Activated CD4-positive, CD25-positive, alpha-beta regulatory T cell (primary cell): ENCODE measurements at places on chromosomes 2 and 18.
A peak's percentile ranks its signal among the peaks of the same experiment; 100 is the strongest.

GRCh38 chr18:27948986-27949385 lies 227.9 kb downstream of the CDH2 start:
- no peak for DNase-seq

DNA sequence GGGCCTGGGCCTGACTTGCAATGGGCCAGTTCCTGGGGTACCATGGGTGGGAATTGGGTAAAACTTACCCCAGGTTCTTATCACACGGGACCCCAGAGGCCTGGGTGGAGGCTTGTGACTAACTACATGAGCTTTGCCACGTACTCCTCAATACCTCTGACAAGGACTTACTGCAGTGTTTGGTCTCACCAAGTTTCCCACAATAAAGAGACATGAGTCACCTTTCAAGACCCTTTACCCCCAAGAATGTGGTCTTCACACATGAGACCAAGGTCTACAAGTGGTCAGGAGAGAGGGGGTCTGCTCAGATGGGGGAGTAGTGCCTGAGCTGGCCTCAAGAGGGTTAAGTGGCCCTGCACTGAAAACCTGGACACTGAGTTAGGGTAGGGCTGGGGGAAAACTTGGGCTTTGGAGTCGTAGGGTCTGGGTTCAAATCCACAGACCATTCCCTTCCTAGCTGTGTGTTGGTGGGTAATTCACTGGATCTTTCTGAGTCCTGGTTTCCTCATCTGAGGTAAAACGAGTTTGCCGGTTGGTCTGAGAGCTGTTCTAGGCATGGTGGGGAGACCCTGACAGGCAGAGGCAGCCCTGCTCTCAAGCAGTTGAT lies 2.0 kb upstream of the GNLY start:
- no peak for DNase-seq

GRCh38 chr18:33749834-33750233 lies 171.8 kb downstream of the ASXL3 start:
- no peak for DNase-seq

DNA sequence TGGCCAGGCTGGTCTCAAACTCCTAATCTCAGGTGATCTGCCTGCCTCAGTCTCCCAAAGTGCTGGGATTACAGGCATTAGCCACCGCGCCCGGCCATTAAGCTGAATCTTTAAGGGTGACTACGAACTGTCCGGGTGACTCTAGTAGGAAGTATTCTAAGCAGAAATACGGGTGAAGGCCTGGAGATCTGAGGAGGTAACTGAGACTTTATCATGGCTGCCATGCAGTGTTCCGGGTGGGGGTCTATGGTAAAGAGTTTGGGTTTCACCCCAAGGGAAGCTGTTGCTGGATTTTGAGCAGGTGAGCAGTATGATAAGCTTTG lies 20.1 kb upstream of the ROCK2 start:
- DNase-seq, result no peak

- DNase-seq, result no peak
Observed at GRCh38 chr2:54895730-54896129, 154.5 kb downstream of the RTN4 start.

DNA sequence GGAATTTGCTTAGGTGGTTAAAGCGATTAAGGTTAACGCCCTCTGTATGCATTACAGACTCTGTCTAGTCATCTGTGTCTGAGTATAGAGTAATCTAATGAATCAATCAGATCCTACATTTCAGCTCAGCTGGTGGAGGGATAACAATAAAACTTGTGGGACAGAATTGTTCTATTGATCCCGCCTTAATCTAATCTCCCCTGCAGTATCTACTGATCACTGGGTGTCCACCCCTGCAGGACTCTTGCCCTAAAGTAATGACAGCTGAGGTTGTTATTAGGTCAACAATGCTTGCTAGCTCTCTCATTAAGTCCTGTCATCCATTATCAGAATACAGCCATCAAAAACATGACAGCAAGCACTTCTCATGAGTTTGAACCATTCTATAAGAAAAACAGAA lies 462.6 kb upstream of the TMEFF2 start:
- DNase-seq, result no peak

- DNase-seq, result no peak
Observed at GRCh38 chr2:231394211-231395141, 1.0 kb upstream of the B3GNT7 start.

DNA sequence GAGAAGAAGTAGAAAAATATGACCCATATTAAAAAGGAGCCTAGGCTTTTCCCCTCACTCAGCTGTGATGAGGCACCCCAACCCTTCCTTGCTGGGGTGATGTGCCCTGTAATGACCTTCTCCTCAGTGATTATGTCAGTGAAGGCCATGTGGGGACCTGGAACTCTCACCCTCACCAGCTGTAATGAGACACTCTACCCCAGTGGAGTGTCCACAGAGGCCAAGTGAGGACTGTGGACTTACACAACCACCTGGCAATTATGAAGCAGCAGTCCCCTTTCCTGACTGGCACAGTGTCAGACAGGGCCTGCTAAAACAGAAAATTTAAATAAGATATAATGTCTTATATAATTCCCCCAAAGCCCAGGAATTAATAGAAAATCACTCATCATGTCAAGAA lies 54.2 kb downstream of the SEMA4F start:
- no peak for DNase-seq

DNA sequence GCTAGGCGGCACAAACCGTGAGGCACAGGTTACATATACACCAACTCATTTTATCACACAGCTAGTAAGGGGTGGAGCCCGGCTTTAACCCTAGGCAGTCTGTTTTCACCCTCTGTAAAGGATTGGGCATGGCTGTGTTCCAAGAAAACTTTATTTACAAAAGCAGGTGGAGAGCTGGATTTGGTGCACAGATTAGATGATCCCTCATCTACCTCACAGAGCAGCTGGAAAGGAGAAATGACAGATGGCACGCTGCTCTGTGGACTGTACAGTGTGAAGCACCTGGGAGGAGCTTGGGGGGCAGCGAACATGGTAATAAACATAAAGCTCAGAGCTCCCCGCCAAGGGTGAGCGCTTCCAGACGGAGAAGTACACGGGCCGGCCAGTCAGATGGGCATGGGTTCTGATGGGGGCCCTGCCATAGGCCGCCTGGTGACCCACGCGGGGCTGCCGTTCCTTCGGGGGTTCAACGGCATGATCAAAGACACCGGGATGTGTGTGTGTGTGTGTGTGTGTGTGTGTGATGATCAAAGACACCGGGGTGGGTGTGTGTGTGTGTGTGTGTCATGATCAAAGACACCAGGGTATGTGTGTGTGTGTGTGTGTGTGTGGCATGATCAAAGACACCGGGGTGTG lies 862 bp upstream of the TMEM177 start:
- peak; percentile 5 for DNase-seq

GRCh38 chr18:13392899-13393298 lies 174.3 kb downstream of the LDLRAD4 start:
- DNase-seq, result no peak

DNA sequence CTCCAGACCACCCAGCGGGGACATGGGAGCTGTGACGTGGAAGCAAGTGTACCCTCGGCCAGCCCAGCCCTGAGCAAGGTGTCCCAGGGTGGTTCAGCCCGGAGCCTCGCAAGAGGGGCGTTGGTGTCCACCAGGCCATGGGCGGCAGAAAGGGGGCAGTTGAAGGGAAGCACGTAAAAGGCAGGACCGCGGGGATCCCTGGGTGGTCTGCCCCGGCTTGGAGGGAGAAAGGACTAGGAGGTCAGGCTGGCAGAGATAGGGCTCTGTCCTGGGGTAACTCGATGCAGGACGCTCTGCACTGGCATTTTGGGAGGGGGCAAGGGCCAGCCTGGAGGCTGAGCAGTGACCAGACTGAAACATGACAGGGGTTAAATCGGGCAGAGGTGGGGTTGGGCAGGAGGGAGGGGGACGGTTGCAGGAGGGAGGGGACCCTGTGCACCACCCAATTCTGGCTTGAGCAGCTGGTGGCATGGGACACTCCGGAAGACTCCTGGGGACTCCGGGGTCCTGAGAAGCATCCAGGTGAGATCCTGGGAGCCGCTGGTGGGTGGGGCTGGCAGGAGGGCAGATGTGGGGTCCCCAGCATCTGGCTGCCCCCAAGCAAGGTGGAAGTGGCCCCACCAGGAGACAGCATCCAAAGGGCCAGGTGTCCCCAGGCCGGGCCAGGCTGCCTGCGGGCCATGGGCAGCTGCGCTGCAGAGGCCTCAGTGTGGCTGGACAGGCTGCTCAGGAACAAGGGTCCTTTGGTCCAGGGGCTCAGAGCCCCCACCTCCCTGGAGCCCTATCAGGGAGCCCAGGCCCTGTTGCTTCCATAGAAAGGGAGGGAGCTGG lies 46.8 kb upstream of the GPC1 start:
- DNase-seq, result no peak

DNA sequence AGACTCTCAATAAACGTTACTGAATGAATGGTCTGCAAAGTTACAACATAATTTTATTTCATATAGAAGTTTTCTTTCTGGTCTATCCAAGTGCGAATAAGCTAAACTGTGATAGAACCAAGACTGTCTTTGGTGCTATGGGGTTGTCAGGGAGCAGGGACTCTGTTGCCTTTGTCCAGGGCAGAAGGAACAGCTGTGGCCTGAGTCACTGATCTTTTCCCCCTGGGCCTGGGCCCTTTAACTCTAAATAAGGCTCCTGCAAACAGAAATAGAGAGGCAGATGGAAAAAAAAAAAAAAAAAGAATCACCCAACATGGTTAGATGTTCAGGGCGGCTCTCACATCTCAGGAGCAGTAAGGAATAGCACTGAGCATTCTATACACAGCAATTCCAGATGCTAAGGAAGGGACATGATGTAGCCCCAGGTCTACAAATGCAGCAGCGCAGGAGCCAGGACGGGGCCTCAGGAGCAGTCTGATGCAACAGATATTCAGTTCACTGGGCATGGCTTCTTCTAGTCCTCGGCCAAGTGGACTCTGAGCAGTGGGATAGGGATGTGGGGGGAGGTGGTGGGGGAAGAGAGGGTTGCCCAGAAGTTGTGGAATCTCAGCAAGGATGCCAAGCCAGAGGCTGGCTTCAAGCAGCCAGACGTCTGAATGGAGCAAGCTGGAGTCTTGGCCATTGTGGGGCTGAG lies 247.1 kb upstream of the SIX2 start:
- no peak for DNase-seq

- no peak for DNase-seq
Observed at GRCh38 chr2:213080969-213081617, 70.3 kb downstream of the IKZF2 start.

DNA sequence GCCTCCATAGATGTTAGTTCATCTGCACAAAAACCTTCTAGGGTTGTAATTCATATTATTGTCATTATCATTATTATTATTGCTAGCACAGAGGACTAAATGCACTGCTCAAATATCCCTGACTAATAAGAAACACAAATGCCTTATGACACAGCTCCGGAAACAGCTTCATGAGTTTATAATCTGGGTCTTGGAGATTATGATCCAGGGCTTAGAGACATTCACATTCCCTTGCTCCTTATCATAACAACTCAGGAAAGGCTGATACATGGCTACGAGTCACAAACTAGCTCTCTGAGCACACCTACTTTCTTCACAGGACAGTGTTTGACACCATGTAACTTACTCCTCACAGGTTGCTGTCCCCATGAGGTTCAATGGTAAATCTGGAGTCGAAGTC lies 102.2 kb upstream of the TTC39C start:
- DNase-seq, result no peak

DNA sequence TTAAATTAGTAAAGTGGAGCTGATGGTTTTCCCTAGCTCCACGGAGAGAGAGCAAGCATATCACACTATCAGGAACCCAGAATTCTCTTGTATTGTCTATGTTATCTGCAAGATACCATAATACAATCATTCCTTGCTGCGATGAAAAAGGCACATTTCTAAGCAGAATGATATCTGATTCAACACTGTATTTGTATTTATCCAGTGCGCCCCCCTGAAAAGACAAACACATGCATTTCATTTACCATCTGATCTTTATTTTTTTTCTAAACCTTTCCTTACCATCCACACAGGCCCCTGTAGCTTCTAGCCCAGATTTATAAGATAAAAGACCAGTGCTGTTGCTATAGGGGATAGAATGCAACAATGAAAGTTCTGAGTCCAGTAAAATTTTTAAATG lies 420.6 kb downstream of the TDRD15 start:
- DNase-seq, result no peak

GRCh38 chr2:191870744-191871143 lies 23.9 kb upstream of the CAVIN2 start:
- no peak for DNase-seq

DNA sequence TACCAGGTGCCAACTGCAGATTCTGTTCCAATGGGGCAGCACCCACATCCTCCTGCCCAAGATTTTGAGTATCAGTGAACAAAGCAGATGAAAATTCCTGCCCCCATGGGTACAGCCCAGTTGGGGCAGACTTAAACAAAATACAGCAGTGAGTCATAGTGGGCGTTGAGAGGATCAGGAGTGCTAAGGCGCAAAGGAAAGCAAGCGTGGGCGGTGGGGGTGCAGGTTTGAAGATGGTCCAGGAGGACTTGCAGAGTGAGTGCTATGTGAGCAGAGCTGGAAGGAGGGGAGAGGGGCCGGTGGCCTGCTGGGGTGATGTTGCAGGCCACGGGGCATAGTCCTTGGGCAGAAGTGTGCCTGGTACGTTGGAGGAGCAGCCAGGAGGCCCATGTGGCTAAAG lies 24.7 kb downstream of the STEAP3 start:
- no peak for DNase-seq

GRCh38 chr2:64888591-64889309 lies 100.4 kb upstream of the SLC1A4 start:
- no peak for DNase-seq

DNA sequence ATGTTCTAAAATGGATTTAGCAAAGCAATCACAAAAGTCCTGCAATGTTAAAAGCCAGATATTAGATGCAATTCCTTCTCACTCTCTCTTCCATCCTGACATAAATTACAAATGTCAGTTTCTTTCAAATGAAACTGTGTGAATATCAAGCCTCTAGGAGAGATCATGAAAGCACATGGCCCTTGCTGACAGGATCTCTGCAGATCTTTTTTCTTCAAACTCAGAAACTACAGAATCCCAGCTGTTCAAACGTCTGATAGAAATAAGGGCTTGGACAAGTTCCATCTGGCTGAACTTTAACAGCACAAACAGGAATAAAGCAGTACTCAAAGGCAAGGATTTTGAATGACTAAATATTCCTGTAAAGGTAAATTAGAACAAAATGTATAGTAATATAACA lies 47.6 kb downstream of the PDE1A start:
- no peak for DNase-seq

GRCh38 chr2:238696331-238696730 lies 151.6 kb upstream of the TWIST2 start:
- DNase-seq, result no peak

DNA sequence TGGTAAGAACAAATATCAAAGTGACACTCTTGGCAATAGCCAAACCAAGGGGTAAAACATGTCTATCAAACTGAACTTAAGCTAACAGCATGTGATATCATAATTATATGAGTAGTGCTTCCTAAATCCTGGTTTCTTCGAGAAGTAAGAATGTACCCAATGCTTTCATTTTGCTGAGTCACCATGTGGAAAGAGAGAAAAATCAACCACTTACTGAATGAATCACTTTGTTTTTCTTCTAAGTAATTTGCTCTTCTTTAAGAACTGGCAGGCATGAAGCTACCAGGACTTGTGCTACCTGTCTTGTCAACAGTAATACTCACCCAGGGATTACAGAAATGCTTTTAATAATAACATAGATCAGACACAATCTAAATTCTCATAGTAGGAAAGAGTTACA lies 19.0 kb upstream of the DUSP19 start:
- no peak for DNase-seq
